OCI-LY7 (cell line): ENCODE measurements at places on chromosomes 5 and 9. TPM values are rescaled to one million over a fixed set of nuclear protein-coding genes. Genes with fewer than 3 reads are reported as not detected.

GNA14 gene
- not detected in 2 replicates for total RNA-seq

SPARC gene
- total RNA-seq, result 0.89 TPM in 1 of 2 replicates, not detected in the other

SYNPO gene
- total RNA-seq, result 0.08 and 0.15 TPM in 2 replicates

RAD17 gene
- total RNA-seq, result 79.1 and 96.8 TPM in 2 replicates

DNA sequence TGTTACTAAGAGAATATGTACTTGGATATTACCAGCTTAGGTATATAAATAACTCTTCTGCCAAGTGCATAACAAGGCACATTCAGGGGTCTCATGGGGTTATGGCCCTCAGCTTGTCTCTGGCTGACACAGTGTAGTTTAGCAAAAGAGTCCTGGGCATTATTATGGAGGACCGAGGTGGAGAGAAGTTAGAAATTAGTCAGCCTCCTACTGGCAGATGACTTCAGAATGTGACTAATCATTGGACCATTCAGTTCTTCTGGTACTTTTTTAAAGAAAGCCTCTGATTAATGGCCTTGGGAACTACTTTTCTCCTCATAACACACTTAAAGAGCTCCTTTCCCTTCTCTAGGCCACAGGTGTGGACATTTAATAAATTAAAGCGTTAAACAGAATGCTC lies 178.9 kb downstream of the SH3GL2 start:
- DNase-seq, result no peak

DNA sequence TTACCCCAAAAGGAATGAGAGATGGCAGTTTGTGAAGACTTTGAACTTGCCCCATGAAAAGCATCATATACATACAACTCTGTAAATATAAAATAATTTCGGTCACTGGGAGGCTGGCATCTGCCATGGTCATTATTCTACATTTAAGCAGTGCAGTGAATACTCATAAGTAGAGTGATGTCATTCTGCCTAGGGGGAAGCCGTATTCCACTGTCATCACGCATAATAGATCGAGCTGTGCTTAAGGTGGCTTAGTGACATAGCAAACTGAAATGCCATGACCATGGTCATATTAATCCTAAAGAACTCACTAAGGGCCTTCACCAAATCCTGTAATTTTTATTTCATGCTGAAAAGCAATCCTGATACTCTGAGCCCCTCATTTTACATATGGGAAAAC lies 42.4 kb upstream of the NR4A3 start:
- no peak for DNase-seq
